ENCODE measurements at places on chromosomes 2 and 18.

- no peak for DNase-seq
Observed at GRCh38 chr2:70458661-70459060, 95.0 kb downstream of the TGFA start.

- DNase-seq = no peak
Observed at GRCh38 chr18:40367576-40367975, 1587.5 kb upstream of the PIK3C3 start.

GRCh38 chr2:1638281-1638860, 105.9 kb downstream of the PXDN start:
- no peak for DNase-seq

DNA sequence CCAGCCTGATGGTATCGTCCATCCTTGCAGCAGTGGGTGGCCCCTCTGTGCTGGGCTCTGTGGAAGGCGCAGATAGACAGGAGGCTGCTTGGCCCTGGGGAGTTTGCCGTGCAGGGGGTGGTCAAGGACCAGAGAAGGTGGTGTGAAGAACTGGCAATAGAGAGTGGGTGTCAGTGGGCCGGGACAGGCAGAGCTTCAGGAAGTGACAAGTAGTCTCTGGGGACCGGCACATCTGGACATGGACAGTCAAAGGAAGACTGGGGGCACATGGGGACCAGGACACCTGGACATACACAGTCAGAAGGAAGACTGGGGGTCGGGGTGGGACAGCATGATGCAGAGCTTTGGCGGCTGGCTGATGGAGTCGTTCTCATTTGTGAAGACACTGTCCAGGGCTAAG, 335.9 kb downstream of the AGAP1 start:
- no peak for DNase-seq

DNA sequence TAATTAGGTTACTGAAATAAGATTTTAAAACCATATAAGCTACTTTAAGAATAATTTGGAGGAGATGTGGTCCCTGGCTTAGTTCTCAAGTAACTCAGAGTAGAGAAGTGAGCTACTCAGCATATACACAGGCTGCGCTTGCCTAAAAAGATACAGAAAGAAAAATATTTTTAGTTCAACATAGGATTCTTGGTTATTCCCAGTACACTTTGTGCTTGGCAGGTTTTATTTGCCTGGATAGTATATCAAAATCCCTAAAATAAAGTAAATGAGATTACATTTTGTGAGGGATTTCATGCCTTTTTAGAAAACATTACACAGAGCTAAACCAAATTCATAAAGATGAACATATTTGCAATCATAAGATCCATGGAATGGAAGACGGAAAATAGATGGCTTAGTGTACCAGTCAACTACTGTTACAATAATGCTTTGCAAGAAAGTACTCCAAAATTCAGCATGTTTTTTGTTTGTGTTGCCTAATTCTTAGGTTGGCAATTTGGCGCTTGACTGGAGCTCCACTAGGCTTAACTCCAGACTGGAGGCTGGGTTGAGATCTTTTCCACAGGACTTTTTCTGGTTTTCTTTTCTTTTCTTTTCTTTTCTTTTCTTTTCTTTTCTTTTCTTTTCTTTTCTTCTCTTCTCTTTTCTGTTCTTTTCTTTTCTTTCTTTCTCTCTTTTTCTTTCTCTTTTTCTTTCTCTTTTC, 600.5 kb upstream of the SYT4 start:
- no peak for DNase-seq

DNA sequence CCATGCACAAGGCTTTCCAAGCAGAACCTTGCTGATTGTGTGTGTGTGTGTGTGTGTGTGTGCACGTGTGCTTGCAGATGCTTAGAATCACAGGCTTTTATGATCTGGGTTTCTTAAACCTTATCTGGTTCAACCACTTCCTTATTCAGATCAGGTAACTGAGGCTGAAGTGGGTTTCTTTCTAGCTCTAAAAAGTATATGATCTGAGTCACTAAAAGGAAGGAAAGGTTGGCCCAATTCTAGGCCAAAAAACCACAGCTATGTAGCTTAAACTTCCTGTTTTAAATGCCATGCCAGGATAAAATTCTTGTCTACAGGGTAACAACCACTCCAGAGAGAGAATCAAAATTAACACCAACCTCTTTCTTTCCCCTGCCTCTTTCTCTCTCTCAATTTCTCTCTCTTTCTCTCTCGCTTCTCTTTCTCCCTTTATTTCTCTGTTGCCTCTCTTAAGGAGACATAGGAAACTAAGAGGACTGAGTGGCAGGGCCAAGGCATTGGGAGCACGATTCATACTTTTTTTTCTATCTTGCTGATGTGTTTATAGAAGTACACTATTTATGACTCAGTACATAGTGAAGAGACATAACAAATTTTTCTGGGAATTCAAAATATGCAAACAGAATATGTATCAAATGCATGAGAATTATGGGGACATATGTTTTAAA, 140.3 kb downstream of the TRIB2 start:
- no peak for DNase-seq

- DNase-seq = no peak
Observed at GRCh38 chr2:240930631-240931318, 24.6 kb downstream of the CROCC2 start.

DNA sequence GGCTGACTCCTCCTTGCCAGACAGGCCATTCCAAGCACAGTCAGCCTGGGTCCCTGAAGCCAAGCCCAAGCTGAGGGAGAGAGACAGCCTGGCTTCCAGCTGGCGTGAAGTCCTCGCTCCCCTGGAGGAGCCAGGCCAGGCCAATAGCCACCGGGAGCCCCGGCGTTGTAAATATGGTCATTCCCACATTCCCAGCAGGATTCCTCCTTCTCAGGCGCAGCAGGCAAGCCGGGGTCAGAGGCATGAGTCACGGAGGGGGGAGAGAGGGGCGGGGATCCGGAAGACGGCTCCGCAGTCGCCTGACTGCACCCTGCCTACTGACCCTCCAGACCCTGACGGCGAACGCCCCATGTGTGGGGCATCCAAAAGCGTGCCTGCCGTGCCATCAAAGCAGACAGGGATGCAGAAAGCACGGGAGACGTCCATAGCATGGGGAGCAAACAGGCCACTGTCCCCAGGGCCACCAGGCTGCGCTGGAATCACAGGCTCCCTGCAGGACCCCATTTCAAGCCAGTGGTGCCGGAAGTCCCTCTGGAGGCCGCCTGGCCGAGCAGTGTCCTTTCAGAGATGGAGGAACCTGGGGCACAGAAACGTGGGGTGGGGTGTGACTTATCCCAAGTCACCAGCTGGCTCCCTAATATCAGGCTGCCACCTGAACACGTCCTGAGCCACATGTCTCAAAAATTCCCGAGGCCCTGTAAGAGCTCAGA, 48.2 kb downstream of the TWIST2 start:
- DNase-seq = no peak

DNA sequence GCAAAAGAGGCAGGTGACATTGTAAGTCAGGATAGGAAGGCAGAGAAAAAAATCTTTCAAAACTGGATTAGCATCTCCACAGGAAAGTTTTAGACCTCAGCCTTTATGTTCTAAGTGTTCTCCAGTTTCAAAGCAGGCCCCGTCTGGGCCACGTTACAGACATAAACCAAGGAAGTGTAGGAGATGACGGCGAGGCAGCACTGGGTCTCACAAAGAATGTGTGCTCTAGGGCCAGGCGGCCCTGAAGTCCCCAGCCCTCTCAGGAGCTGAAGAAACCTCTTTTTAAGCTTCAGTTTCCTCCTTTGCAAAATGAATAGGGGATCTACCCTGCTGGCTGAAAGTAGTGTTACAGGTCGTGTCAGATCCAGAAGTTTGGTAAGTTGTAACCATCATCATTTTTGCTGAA, 81.7 kb downstream of the SPRED2 start:
- DNase-seq = no peak

DNA sequence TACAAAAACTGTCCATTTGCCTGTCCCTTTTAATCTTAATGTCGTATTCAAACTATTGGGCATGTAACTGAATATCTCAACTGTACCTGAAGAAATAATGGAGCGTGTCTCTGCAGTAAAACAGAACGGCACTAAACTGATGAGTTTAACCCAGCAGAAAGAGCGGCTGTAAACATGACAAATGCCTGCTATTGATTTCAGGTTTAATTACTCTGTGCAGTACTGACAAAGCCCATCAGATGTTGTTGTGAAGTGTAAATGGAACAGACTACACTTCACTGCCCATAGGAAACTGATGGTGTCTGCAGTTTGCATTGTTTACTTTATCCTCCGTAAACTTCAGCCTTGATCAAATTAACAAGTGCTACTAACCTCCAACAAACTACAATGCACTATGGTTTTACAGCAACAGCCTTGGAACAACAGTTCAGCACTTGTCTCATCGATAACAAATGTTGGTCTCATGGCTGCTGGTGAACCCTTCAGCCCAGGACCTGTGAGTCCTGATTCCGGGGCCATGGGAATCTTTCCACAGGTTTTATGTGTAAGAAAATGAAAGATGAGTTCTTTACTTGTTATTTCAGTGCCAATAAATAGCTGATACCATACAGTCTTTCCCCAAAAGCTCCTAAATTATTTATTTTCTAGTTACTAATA, 316.5 kb downstream of the CCDC178 start:
- no peak for DNase-seq

DNA sequence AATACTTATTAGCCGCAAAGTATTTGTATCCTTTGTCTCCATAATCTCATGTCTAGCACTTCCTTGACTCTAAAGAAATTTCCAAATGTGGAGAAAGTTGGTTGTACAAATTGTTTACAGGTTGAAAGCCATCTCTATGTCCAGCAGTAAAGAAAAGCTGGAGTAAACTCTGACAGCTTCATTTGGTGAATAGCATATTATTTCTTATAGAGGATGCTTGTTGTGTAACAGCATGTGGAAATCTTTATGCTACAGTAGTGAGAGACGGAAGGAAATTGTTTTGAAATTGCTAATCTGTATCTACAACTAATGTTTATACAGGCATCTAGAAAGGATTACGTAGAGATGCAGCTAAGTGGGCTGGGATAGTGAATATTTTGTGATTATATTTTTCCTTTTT, 78.5 kb downstream of the UGGT1 start:
- DNase-seq = no peak

- DNase-seq = no peak
Observed at GRCh38 chr18:39448942-39449341, 1883.3 kb upstream of the CELF4 start.

- no peak for DNase-seq
Observed at GRCh38 chr18:60134806-60135205, 235.0 kb downstream of the PMAIP1 start.

DNA sequence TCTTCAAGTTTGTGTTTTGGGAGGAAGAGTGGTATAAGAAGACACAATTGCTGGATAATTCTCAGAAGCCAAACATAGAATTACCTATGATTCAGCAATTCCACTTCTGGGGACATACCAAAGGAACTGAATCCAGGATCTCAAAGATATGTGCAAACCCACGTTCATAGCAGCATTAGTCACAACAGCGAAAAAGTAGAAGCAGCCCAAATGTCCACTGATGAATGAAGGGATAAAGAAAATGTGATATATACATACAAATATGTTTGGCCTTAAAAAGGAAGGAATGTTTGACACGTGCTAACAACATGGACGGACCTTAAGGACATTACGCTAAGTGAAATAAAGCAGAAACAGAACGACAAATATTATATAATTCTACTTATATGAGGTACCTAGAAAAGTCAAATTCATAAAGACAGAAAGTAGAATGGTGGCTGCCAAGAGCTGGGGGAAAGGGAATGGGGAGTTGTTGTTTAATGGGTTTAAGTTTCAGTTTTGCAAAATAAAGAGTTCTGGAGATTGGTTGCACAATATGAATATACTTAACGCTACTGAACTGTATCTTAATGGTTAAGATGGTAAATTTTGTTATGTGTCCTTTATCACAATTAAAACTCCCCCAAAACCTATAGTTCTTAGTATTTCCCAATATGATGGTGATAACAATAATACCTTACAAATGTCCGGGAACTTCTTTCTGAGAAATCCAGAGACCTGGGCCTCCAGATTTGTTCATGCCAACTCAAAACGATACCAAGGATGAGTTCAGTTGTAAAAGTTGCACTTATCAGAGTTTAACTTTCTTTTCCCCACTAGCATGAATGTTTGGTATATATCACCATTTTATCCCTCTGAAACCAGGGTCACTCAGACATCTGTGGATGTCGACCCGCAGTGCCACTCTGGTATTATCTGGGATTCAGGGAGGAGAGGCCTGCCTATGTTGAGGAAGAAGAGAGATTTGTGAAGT, 33.7 kb upstream of the WIPF1 start:
- no peak for DNase-seq

GRCh38 chr2:177489719-177490301, 97.2 kb downstream of the AGPS start:
- no peak for DNase-seq
